ENCODE measurements at places on chromosomes 3 and 15.
A peak's percentile ranks its signal among the peaks of the same experiment; 100 is the strongest.

- DNase-seq: no peak
These were observed 7.9 kb upstream of the SRP14 start for GRCh38 chr15:40046721-40047414.

GRCh38 chr3:156957715-156958114 is 131.6 kb downstream of the LEKR1 start:
- DNase-seq: no peak

DNA sequence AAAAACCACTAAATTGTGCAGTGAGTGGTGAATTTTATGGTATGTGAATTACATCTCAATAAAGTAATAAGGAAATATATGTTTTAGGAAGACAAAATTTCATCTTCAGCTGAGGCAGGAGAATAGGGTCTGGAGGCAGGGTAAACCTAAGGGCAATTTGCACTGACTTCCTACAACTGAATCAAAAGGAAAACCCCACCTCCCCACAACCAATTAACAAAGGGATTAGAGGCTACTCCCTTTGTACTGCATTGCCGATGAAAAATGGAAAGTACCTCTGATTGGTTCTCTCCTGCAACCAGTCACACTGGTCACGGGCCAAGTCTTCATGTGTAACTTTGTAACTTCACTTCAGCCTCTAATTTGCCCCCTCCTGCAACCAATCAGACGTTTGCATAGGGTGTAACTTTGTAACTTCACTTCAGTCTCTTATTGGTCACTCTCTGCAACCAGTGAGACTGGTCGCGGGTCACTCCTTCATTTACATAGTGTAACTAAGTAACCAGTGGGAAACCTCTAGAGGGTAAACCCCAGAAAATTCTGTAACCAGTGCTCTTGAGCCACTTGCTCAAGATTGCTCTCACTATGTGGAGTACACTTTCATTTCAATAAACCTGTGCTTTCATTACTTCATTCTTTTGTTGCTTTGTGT is 244.5 kb downstream of the CNTN4 start:
- DNase-seq: no peak

GRCh38 chr15:99345832-99346462 is 94.7 kb downstream of the LRRC28 start:
- DNase-seq: no peak

DNA sequence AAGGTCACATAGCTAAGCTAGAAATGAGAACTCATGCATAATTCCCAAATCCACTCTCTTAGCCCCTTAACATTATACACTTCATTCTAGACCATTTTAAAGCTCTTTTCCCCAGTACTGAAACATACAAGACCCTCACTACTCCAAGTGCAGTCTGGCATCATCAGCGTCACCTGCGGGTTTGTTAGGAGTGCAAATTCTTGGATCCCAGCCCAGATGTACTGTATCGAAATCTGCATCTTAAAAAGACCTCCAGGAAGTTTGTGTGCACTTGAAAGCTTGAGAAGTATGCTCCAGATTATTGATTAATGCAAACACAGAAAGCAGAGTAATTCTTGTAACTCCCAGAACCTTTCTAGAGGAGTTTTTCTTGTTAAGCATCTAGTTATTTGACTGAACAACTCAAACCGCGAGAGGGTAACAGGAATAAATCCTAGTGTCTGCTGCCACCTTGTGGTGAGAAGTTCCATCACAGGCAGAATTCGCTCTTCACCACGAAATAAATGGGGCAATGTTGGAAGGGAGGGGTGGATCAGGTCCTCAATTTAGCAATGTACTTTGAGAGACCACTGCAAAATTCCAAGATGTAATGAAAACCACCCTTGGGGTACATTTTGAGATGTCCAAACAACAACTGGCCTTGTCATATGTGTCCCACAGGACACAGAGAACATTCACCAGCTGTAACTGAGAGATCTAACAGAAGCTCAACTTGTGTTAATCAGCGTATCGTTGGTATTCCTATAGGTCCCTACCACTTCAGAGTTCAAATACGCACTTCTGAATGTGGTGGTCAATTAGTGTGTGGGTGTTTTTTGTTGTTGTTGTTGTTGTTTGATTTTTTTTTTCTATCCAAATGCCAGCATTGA is 583 bp upstream of the C3orf49 start:
- DNase-seq: peak; percentile 74

- DNase-seq: no peak
These were observed 44.1 kb upstream of the TFG start for GRCh38 chr3:100665230-100665629.

DNA sequence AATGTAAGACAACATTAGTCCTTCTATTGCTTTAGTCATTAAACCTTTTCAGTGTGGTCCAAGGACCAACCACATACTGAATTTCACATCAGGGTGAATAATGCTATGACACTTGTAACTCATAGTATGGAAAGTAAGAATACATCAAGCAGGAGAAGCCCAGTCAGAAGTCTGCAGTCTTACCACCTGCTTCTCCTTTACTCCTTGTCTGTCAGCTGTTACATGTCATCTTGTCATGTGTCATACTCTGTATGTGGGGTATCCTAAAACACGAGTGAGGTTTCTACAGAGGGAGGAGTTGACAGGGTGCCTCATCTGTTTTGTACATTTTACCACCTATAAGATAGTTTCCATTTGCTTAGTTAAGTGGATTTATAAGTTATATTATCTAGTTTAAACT is 32.8 kb upstream of the EID1 start:
- no peak for DNase-seq

DNA sequence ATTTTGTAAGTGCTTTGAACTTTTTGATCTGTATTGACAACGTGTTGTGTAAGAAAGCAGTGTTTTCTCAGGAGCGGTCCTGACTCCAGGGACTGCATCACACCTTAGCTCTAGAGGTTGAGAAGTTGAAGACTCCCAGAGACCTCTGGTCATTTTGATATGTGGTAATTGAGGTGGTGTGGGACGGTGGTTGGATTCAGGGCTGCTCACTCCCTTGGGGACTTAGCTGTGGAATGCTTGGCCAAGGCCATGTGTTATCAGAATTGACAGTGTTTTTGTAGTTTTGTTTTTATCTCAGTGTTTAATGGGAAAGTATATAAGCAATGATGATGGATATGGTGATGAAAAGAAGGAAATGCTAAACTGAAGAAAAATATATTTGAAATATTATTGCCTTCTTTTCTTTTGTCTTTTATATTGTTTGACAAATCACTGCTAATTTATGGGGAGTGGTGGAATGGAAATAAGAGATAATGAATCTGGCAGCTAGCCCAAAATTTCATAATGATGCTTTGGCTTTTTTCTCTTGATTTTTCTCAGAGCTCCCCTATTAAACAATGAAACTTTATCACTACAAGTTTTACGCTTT is 16.0 kb downstream of the CMSS1 start:
- no peak for DNase-seq

GRCh38 chr15:42153874-42154211 is 2.6 kb downstream of the PLA2G4F start:
- peak; percentile 2 for DNase-seq

- DNase-seq: no peak
These were observed 3.7 kb downstream of the FSTL1 start for GRCh38 chr3:120446891-120447668.

GRCh38 chr15:31304751-31305365 is 21.8 kb upstream of the KLF13 start:
- DNase-seq: peak; percentile 2

GRCh38 chr3:78951342-78951945 is 816.4 kb downstream of the ROBO1 start:
- DNase-seq: no peak

Measured in adrenal gland (tissue), 19 donors.